ENCODE measurements at places on chromosomes 13 and 19.

- peak; percentile 80 for DNase-seq
Measured at GRCh38 chr19:48646001-48646721, at the start of gene CA11. TSS of gene CA11 (minus strand) at chr19:48646187. CDS start at chr19:48645632, 555 bp downstream.

GRCh38 chr13:107721125-107721869 lies 494.0 kb downstream of the LIG4 start:
- no peak for DNase-seq

GRCh38 chr19:10552510-10553053 lies 8.9 kb downstream of the ATG4D start:
- no peak for DNase-seq

DNA sequence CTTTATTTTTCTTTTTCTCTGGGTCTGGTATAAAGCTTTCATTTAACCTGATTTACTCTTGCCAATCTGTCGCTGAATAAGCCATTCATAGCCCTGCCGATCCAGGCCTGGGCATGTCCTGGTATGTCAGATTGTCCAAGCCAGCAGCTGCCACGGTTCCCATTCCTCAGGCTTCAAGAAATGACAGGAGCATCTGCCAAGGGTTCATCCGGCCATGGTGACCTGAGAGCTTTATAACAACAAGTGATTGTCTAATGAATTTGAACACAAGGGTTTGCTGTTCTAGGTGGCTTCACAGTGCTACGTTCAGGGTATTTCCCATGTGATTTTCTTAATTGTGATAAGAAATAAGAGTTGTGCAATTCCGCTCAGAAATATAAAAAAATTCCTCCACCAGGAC lies 20.0 kb downstream of the PNMA8A start:
- DNase-seq: no peak

DNA sequence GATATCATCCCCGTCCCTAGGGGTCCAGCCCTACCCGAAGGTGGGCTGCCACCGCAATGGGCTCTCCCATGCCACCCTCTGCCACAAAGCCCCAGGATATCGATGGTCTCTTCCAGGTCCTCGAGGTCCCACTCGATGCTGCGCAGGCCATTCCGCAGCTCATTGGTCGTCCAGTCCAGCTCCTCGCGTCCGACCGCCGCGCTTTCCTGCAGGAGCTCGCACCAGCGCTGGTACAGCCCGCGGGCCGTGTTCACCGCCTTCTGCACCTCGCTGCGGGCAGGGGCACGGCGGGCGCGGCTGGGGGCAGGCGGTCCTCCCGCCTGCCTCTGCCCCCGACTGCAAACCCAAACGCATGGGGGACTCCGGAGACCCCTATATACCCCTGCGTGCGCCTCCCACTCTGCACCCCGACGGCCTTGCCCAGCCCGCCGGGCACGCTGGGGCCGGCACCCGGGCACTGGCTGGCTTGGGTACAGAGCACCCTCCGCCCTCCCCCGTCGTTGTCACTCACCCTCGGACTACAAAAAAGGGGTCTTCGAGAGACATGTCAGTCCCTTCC lies 468 bp downstream of the STX10 start:
- DNase-seq: peak; percentile 47
